DND-41 (cell line): ENCODE measurements at places on chromosomes 3 and 15.

GRCh38 chr3:28308196-28308595 is 40.3 kb upstream of the ZCWPW2 start:
- DNase-seq, result no peak

- DNase-seq, result no peak
Observed at GRCh38 chr15:23072633-23073032, 33.3 kb upstream of the TUBGCP5 start.

DNA sequence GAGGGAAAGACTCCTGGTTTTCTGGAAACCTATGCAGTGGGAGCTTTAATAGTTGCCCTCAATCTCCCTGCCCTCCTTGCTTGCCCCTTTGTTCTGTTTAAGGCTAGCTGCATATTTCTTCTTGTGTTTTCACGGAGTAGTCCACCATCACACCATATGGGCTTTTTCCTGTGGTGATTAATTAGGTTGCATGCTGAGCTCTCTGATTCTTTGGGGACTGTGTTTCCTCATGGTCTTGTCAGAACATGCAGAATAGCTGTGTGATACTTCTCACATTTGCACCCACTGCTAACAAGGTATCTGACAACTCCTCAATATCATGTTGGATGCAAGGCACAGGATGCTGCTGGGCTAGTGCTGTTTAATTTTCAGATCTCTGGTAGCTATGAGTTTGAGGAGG is 139.6 kb downstream of the PTPRG start:
- no peak for DNase-seq

- DNase-seq, result no peak
Observed at GRCh38 chr3:36881735-36882134, 63.1 kb downstream of the TRANK1 start.

DNA sequence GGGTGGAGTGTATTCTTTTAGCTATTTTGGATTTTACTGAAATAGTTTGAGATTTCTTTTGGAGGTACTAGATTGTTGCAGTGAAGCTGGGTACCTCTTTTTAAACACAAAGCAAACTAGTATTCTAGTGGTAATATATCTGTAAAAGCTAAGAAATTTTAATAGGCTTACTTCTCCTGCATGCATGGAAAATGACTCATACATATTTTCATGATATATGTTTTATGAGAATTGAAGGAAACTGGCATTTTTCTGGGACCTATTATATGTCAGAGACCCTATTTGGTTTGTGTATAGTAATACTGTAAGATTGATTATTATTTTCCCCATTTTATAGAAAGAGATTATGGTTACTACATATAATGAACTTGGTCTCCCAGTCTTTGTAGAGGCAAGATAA is 851.0 kb downstream of the DIPK2A start:
- DNase-seq, result no peak

DNA sequence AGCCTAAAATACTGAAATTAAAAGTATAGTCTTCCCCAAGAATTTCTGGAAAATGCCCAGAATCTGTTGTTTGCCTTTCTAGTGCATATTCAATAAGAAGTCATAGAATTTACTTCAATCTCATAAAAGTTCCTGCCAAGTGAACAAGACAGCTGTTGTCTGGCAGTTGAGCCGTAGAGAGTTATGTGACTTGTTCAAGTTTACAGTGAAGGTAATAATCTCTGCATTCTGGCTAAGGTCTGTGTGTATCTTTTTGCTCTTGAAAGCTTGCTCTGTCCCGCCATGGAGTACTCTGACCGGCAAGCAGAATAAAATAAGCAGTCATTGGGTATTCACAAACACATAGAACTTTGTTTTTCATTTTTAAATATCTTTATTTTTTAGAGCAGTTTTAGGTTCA is 77.8 kb downstream of the GHSR start:
- no peak for DNase-seq

DNA sequence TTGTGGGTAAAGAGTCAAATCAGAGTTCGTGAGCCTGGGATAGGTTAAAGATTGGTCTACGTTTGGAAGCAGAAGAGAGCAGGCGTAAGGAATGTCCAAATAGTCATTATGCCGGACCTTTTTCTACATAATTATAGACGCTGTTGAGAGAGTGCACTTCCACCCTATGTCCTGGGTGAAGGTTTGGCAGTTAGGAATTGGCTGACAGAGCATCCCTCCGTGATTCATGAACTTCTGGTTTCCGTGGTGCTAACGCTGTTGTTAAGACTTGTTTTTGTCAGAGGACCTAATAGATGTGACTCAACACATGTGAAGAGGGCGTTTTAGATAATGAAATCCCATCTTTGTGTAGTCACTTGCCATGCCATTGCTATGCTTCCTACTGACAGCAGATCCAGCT is 1.1 kb downstream of the EAF1 start:
- no peak for DNase-seq

GRCh38 chr3:79661896-79662295 is 105.9 kb downstream of the ROBO1 start:
- DNase-seq, result no peak

- DNase-seq, result no peak
Observed at GRCh38 chr3:111594205-111594604, 941 bp downstream of the ZBED2 start.

GRCh38 chr3:120102232-120102631 is 8.0 kb upstream of the GSK3B start:
- no peak for DNase-seq
